ENCODE measurements at places on chromosomes 1 and 21. TPM values are rescaled to one million over a fixed set of nuclear protein-coding genes. Genes with fewer than 3 reads are reported as not detected.

- DNase-seq: no peak
These were observed 13.9 kb upstream of the TMEM222 start for GRCh38 chr1:27307874-27308598.

DNA sequence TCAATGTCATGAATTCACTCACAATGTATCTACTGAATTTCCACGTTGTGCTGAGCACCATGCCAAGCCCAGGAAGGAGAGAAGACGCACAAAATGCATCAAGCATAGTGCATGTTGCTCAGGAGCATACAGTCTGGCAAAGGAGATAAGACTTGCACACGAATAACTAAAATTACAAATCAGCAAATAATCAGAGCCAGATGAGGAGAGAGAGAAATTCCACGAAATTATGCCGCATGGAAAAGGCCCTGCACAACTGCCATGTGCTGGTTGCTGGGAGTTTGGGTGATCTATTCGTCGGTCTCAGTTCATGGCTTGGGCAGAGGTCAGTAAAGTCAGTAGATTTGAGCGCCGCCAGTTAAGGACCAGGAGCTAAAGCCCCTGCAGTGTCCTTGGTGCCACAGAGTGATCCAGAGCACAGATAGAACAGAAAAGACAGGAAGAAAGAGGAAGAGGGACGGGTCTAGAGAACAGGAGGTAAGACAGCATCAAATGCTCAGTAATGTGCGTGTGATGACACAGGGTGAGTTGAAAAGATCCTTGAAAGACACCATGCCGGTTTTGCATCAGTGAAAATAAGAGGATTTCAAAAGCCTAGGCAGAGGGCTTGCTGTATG lies 55.1 kb upstream of the ZNF281 start:
- DNase-seq: no peak

DNA sequence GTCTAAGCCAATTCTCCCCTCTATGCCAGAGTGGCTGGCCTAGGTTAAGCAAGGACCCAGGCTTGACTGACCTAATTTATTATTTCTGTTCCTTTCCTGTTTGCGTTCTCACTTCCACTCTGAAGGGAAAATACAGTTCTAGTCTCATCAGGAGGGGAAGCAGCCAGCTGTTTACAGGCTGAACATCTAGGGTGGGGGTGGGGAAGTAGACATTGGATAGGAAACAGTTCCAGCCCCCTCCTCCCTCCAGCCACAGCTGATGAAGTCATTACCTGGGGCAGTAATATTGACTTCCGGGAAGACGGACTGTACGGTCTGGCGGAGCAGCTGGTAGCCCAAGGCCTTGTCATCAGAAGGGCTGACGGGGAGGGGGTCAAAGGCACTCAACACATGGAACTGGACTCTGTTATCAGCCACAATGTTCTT lies 17.6 kb downstream of the PM20D1 start:
- DNase-seq: peak; percentile 56

GRCh38 chr1:153646672-153647345 lies 11.7 kb upstream of the SNAPIN start:
- DNase-seq: no peak

The HMCN1 gene
- total RNA-seq: 2.1 TPM

DNA sequence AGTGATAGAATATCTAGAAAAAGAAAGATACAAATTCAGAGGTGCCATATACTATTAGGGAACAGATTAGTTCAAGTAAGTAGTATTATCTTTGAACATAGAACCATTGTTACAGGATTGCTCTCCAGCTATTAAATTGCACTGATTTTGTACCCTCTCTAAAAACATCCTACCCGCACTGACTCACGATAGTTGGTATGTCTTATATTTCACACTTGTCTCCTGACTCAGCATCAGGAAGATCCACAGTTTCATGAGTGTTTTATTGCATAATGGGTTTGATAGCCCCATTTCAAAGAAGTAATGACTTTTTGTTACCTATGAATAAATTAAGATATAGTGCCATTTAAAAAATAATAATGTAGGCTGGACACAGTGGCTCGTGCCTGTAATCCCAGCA lies 6.0 kb downstream of the TATDN3 start:
- DNase-seq: no peak

GRCh38 chr21:38389896-38390295 lies 108.4 kb downstream of the ERG start:
- no peak for DNase-seq

- DNase-seq: no peak
These were observed 135.7 kb upstream of the KRTAP19-8 start for GRCh38 chr21:31173881-31174555.

DNA sequence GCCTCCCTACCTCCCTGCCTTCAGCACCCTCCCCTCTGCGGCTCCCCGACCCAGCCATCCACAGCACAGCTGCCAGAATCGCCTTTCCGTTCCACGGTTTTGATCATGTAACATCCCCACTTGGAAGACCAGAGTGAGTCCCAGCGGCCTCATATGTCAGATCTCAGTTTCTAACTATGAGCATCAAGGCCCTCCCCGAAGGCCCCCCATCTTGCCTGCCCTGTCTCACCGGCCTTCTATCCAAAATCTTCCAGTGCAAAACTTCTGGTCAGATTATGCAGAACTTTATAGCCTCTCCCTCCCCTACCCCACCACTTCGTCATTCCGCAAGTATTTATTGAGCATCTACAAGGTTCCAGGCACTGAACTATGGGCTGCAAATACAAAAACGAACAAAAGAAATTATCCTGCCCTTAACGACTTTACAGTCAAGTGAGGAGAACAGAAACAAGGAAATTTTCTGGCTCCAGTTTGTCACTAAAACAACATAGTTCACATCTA lies 20.3 kb upstream of the LMX1A start:
- DNase-seq: no peak

DNA sequence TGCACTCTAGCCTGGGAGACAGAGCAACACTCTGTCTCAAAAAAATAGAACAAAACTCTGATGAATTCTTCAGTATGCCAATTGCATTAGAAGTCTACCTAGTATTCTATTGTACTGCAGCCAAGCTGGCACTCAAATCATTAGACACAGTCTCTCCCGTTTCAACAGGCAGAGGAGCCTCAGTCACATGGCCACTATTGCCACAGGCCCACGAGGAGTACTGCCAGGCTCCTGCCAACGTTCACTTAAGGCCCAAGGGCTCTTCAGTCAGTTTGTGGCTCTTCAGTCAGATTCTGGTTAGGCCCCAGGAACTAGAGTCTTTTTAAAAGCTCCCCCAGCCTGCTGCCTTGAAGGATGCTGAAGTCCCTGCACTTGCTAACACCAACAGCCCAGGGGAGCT lies 73.4 kb downstream of the SH3BGR start:
- no peak for DNase-seq

DNA sequence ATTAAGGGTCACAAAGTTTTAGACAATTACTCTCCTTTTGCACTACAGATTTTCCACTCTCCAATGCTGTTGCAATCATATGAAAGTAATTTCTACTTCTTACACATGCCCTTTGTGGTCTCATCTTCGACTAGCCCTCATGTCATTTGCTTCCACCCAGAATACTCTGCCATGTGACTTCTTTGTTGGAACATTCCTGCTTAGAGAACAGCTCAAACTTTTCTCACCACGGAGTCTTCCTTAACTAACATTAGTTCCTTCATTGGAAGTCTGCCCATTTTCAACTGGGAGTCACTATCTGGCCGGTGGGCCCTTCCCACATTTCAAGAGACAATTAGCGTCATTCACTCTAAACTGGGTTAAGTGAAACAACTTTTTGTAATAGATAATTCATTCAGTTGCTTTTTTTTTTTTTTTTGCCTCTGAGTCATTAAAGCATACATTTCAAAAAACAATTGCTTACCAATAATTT lies 142.6 kb upstream of the PALMD start:
- no peak for DNase-seq

The FLG2 gene
- total RNA-seq: not detected

The TRIM62 gene
- total RNA-seq: 7.3 TPM

DNA sequence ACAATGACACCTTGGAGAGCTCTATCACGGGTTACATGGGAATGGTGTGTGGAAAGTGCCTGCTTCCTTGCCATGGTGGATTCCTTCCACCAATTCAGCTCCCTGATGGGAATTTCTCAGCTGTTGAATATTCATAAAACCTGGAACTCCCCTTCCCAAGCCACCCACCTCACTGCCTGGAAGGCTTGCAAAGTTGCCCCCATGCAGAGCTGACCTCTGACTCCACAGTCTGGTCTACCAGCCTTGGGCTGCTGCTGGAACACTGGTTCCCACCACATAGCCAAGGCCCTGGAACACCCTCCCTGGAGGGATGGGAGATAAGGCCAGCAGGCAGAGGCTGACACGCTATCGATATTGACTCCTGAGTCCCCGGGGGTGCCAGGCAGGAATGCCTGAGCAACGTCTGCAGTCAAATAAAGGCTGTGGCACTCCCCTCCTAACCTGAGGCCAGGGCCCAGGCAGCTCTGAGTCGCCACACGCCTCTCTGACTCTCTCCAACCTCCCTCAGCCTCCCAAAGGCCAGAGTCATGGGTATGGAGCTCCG lies 8.8 kb downstream of the CCDC24 start:
- no peak for DNase-seq

The KIF17 gene
- total RNA-seq: 1.8 TPM

DNA sequence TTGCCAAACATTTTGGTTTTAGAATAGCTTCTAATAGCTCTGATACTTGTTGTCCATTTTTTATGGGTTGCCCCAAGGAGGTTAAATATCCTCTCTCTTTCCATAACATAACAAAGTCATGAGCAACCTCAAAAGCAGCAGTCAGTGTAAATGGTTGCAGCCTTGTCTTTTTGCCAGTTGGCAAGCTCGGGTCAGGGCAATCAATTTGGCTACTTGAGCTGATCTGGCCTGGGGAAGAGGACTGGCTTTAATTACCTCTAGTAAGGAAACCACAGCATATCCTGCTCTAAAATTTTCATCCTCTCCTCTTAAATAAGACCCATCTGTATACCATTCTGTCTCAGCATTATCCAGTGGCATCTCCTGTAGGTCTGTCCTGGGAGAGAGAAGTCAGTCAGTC lies 21.2 kb upstream of the FMO4 start:
- DNase-seq: no peak

DNA sequence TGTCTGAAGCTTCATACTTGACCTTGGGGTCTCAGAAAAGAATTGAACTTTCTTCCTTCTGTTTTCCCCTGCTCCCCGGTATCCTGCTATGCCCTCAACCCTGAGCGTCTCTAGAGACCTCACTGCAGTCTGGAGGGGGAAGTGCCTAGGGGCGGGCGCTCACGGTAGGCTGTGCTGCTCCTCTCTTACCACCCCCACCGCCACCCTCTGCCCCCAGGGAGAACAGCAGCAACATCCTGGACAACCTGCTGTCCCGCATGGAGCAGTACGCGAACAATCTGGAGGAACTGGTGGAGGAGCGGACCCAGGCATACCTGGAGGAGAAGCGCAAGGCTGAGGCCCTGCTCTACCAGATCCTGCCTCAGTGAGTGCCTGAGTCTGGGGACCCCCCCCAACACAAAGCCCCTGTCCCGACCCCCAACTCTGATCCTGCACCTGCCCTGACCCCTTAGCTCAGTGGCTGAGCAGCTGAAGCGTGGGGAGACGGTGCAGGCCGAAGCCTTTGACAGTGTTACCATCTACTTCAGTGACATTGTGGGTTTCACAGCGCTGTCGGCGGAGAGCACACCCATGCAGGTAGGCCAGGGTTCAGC lies 10.3 kb downstream of the NPR1 start:
- DNase-seq: no peak

The RXFP4 gene
- 0.26 TPM for total RNA-seq

DNA sequence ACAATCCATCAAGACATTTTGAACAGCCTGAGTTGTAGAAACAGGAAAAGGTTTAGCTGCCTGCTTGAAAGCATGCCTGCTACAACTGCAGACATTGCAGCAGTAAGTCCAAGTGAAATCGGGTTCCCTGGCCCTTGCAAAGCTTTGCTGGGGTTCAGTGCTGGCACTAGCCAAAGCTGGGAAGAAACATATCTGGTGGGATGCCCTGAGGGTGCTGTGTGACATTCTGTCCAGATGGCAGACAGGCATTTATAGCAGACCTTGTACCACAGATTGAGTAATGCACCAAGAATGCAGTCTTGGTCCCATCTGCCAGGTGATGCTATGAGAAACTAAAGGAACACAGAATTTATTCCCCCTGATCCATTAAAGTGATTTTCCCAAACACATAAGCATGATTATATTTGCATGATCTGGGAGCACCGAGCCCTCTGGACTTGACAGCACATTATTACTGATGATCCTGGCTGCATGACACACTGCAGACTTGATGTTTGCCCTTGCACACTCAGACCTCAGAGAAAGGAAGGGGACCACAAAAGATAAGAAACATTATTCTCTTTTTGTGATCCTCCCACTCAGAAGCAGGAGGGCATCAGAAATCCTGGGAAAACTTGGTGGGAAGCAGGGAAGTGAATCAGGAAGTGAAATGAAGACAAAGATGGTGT lies 223.7 kb upstream of the FAM78B start:
- DNase-seq: no peak

GRCh38 chr1:83583351-83584014 lies 415.4 kb downstream of the TTLL7 start:
- DNase-seq: no peak

The SH3GLB1 gene
- 20.1 TPM for total RNA-seq

- DNase-seq: no peak
These were observed 335.5 kb downstream of the BARHL2 start for GRCh38 chr1:90381598-90381997.

DNA sequence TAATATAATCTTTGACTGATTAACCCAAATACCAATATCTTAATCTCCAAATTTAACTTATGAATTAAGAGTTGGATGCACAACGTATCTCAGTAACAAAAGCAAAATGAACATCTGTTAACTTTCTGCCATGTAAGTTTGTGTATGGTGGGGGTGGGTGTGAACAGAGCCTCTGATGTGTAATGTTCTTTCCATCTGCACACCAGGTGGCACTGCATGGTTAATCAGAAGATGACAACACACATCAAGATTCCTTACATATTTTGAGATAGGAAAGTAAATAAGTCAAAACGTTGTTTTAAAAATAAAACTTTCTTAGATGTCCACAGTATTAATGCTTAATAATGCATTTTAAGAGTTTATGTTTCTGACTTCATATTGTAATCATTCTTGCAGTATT lies 251.9 kb downstream of the DPYD start:
- DNase-seq: peak; percentile 2

The SLC35F3 gene
- total RNA-seq: 11.7 TPM

DNA sequence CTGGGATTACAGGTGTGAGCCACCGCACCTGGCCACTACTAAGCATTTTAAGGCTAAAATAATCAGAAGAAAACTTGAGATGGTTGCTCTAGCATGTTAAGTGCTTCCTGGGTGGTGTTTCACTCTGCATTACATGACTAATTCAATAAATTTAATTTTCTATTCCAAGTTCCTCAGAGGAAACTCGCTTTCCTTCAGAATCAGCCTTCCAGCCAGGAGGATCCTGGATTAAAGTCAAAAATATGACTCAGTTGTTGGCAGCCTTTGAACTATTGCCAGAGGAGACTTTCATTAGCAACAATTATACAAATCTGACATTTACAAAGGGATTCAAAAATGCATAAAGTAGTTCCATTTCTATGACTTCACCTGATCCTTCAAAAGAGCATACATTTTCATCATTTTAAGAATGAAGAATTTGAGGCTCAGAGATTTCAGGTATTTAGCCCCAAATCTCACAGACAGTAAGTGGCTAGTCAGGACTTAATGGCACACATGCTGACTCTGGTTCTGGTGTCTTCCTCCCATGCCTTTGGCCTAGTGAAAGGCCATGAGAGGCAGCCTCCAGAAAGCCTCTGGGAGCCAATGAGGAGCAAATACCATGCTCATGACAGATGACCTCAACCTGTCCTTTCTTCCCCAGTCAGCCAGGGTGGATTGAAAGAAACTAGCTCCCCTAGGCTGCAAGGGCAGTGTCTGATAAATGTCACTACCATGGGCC lies 115.7 kb downstream of the MAP3K21 start:
- DNase-seq: no peak

- no peak for DNase-seq
These were observed 2.2 kb downstream of the CD46 start for GRCh38 chr1:207754011-207754410.

Data from body of pancreas (tissue), 4 donors.